Heart left ventricle (tissue), 16 donors: ENCODE measurements at places on chromosomes 3 and 15. TPM values are rescaled to one million over a fixed set of nuclear protein-coding genes. Genes with fewer than 3 reads are reported as not detected.

DNA sequence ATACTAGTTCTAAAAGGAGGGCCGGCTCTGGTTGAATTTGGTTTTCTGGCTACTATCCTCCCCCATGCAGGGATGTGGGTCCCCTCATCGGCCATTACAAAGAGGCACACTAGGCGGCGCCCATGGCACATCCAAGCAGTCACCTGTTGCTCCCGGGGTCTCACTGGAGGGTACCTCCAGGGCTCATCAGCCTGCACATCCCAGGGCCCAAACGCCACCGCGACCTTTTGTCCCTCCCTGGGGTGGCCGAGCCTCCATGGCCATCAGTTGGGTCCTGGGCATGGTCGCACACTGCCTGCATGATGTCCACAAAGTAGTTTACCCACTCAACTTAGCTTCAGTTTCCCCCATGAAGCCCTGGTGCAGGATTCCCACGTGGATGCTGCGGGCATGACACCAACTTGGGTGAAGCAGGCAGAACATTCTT, 28.3 kb downstream of the IDH3A start:
- DNase-seq: no peak

GRCh38 chr3:181868576-181869082, 156.9 kb downstream of the SOX2 start:
- DNase-seq: no peak

DNA sequence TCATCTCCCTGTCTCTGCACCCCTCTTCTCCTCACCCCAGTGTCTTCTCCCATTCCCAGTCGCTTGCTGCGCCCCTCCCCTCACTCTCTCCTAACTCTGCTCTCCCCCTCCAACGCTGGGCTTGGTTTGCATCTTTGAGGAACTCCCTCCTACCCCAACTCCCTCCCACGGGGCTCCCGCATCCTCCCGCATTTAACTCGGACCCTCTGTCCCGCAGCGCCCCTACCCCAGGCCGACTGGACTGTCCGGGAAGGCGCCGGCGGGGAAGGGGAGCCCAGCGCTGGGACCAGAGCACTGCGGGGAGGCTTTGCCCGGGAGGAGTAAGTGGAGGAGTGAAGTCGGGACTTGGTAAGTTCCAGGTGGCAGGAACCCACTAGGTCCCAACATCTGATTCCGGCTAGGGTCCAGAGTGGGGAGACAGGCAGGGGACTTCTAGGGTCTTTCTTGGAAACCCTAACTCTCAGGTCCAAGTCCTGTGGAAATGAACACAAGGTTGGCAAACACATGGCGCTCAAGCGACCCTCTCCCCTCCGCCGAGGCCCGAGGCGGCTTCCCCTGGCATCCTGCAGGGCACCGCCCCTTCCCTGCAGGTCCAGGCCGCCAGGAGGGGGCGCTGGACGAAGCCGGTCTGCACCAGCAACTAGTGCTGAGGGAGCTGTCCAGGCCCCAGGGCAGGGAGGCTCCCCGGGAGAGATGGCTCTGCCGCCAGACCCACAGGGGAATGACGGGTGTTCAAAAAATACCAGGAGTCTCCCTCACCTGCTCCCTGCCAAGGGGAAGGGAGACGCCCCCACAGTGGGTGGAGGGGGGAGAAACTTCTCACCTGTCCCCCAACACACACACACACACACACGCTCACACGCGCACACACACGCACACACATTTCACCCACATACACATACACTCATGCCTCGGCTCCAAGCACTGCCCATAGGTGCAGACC, 53.2 kb downstream of the LHFPL4 start:
- DNase-seq: peak; percentile 58

DNA sequence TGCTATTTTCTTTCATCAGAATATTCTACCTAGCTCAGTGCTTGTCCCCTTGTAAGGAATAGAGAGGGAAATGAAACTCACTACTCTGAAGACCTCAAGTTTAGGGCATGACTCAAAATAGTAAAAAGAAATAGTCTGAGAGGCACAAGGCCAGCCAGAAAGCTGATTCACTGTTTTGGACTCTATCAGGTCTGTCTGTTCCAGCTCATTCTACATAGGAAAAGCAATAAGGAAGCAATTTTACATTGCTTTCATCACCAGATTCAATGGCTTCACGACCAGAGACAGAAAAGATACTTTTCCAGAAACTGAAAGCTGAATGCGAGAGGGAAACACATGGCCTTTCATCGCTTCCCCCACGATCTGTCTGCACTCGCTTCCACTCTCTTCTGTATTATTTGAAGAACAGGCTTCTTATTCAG, 276.0 kb downstream of the GBE1 start:
- DNase-seq: no peak

GRCh38 chr3:9778143-9779074, 8.7 kb upstream of the CAMK1 start:
- no peak for DNase-seq

DNA sequence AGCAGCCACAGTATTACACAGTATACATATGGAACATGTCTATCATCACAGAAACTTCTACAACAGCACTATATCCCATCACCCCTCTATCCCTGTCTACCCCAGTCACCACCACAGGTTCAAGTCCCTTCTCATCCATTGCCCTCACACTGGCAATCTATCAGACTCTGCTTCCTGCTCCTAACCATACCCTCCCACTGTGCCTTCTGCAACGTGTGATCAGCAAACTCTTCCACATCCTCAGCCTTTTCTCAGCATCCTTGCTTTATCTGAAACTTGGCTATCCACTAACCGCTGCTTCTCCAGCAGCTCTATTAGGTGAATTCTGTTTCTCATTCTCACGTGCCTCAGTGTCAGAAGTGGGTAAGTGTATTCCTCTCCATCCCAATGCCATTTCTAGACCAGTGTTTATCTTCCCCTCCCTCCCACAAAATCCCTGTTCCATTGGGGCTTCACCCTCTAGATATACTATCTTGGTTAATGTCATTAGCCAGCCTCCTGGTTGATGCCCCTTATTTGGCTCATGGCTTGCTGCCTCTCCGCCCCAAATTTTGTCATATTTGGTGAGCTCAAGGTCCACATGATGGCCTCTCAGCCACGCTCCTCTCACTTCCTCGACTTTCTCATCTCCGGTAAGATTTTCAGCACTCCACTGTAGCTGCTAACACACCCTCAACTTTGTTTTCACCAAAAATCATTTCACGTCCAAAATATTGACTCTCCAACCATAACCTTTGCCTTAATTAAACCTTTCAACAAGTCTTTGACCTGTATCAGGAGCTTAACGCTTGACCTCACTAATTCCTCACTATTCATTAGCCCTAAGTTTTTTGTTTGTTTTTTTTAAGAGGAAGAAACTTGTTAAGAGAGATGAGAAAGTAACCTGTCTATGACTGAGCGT, 69.1 kb downstream of the RBPMS2 start:
- DNase-seq: no peak

Gene ACKR2
- 2.4 TPM for total RNA-seq

Gene REC114
- total RNA-seq: not detected

Gene GOLGA6L24
- not detected for total RNA-seq

Gene CLRN1
- not detected for total RNA-seq

Gene CP
- 4.4 TPM for total RNA-seq

Gene UBA7
- 39.4 TPM for total RNA-seq

Gene C3orf70
- 2.2 TPM for total RNA-seq
